ENCODE measurements at places on chromosomes 1 and 21. TPM values are rescaled to one million over a fixed set of nuclear protein-coding genes. Genes with fewer than 3 reads are reported as not detected.

GRCh38 chr1:43925846-43926245, 7.8 kb upstream of the ARTN start:
- no peak overlapping the region for H3K4me3 ChIP-seq
- no peaks in the 10 kb centered on the region for H3K27me3 ChIP-seq
- no peak overlapping the region for H3K27ac ChIP-seq
- H3K36me3 ChIP-seq: peaks cover 21% of the 10 kb centered on the region
- H3K4me1 ChIP-seq: no peaks in the 10 kb centered on the region

DNA sequence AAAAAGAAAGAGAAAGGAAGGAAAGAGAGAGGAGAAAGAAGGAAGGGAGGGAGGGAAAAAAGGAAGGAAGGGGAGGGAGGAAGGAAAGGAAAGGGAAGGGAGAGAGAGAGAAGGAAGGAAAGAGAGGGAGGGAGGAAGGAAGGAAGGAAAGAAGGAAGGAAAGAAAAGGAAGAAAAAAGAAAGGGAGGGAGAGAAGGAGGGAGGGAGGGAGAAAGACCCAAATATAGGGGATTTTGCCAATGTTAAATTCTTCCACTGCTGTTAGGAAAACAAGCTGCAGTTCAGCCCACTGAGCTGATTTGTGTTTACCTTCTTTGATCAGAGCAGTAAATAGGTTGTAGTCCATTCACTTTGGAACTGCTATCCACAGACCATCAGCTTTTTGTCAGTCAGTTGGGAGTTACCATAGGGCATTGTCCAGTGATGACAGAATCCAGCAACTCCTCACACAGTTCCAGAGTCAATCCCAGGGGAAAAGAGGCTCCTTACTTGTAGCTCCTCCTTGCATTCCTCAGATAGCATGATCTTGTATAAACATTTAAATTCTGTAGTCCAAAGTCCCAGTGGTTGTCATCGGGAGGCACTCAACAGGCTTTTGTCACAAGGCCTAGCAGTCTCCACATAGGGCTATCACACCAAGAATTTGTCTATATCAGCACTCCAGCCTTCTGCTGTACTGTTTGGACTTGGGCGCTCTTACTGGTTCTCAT, 13.5 kb upstream of the PPP1R8 start:
- peaks cover 51% of the 10 kb centered on the region for H3K36me3 ChIP-seq
- peak overlapping the region; percentile 32 for H3K27ac ChIP-seq
- H3K4me3 ChIP-seq: no peak overlapping the region

- no peaks in the 10 kb centered on the region for H3K27me3 ChIP-seq
- no peak for DNase-seq
- H3K4me3 ChIP-seq: no peak overlapping the region
- H3K36me3 ChIP-seq: no peaks in the 10 kb centered on the region
These were observed 11.4 kb downstream of the FGR start for GRCh38 chr1:27623327-27624212.

The KCNJ9 gene
- total RNA-seq: under 0.01 TPM

DNA sequence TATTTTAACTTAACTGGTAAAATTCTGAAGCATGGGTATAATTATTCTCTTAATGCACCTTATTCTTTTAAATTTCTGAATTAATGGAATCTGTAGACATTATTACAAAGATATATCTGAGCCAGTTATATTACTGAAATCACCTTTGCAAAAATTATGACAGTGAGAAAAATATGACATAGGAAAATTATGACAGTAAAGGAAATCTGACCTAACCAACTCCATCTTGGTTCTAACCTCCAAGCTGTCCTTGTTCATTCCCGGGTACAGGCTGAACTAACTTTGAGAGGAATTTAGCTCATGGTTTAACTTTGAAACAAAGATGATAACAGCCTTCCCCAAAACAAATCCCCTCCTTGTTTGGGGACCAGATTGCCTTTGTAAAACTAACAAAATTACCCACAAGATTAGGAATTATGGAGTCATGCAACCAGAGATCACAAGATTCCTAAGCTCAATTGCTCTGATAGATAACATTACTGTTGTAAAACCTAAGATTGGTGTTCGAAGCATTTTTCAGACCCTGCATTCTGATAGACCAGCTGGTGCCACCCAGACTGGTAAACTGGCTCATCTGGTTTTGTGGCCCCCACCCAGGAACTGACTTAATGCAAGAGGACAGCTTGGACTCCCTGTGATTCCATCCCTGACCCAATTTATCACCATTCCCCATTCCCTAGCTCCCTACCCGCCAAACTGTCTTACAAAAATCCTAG, 9.4 kb upstream of the CD55 start:
- no peaks in the 10 kb centered on the region for H3K36me3 ChIP-seq
- H3K27me3 ChIP-seq: no peaks in the 10 kb centered on the region
- no peak overlapping the region for H3K4me3 ChIP-seq

The FBLIM1 gene
- total RNA-seq: 50.1 TPM

The MIS18A gene
- 6.4 TPM for total RNA-seq

DNA sequence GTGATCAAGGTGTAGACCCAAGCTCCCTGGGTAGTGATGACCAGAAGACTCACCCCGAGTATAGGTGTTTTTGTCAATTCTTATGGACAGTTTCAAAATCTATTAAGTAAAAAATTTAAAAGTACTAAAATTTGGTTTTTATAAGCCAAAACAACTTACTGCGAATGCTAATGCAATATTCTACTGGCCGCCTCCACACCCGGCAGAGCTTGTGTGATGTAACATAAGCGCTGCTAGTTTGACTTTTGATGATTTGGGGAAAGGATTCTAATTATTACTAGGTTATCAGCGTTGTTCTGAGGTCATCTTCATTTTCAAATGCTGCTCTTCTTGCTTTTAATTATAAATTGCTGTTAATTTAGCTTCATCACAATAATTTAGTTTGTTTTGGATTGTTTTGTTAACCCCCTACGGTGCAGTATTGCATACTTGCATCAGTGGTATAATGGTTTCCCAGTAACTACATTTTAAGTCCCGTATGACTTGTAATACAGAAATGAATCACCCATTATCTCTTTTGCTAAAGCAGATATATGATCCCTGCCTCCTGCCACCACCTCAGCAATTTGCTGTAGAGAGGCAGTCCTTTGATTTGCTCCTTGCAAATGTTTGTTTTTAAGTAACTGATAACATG, 178.0 kb downstream of the SDCCAG8 start:
- no peaks in the 10 kb centered on the region for H3K27me3 ChIP-seq
- H3K36me3 ChIP-seq: peaks cover 4% of the 10 kb centered on the region
- DNase-seq: no peak

GRCh38 chr1:78104322-78104721, 58.6 kb downstream of the GIPC2 start:
- no peaks in the 10 kb centered on the region for H3K36me3 ChIP-seq
- no peak for DNase-seq
- H3K4me1 ChIP-seq: no peaks in the 10 kb centered on the region

The SLC30A10 gene
- total RNA-seq: 0.68 TPM

DNA sequence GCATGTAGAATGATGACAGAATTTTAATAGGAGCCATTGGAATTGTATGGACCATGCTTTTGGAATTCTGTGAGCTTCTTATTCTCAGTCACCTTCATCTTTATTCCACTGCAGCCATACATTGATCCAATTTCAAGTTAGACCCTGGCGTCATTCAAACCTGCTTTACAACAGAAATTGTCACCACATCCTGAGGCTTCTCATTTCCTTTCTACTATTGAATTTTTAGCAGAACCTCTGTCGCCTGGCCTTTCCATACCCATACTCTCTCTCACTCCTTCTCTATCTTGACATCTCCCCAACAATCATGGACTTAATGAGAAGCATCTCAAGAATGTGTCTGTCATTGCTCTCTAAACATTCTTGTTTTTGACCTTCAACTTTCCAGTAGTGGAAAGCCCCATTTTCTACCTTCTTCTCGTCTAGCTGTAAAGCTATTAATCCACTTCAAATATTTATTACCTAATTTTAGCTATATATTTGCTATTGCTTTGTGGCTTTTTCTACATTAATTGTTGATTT, 74.1 kb downstream of the CRB1 start:
- DNase-seq: no peak
- H3K4me1 ChIP-seq: no peaks in the 10 kb centered on the region
- no peak overlapping the region for H3K4me3 ChIP-seq
- H3K36me3 ChIP-seq: no peaks in the 10 kb centered on the region

DNA sequence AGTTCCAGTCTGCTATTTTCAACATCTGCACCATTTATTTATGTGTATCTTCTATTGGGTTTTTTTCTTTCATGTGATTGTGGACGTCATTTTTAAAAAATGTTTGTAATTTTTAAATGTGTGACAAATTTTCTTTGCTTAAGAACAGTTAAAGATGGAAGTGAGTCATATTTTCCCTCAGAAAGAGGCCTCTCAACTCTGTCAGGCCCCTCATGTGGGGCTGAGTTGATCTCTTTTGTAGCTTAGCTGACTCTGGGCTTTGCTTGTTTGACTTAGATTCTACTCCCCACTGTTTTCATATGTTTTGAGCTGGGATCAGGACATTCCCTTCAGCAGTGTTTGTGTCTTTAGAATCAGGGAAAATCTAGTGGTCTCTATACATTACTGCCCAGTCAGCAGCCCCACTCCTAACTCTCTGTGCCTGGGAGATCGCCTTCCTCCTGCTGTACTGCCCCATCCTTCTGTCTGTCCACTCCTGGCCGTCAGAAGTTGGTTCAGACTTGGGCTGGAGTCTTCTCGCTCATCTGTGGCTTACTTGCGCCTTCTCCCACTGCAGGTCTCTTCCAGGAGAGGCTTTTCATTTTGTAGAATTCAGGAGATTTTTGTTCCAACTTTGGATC, 137.4 kb downstream of the DYRK1A start:
- no peak overlapping the region for H3K4me3 ChIP-seq
- no peak for DNase-seq
- H3K4me1 ChIP-seq: no peaks in the 10 kb centered on the region

The TESK2 gene
- total RNA-seq: 7.1 TPM

The LCE1C gene
- not detected for total RNA-seq
